ENCODE measurements at places on chromosomes 13 and 19.

GRCh38 chr13:26668357-26669146 lies 92.0 kb downstream of the GPR12 start:
- no peak for DNase-seq

- no peak for DNase-seq
Measured at GRCh38 chr19:53165691-53166091, 6.8 kb upstream of the ZNF347 start.

DNA sequence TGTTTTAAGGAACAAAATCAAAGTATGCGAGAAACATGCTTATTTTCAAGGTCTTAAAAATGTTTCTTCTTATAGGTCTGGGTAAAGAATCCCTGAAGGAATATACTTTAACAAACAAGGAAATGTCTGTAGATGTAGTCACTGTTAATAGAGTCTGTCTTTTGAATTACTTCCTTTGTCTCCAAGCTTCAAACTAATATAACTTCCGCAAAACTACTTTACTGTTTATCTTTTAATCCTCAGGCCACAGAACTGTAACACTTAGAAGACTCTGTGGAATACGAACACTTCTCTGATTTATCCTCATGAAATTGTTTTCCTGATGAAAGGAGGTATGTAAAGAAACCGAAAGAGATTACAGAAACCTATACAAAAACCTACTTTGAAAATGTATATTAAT lies 316.0 kb downstream of the PCDH9 start:
- DNase-seq: no peak

DNA sequence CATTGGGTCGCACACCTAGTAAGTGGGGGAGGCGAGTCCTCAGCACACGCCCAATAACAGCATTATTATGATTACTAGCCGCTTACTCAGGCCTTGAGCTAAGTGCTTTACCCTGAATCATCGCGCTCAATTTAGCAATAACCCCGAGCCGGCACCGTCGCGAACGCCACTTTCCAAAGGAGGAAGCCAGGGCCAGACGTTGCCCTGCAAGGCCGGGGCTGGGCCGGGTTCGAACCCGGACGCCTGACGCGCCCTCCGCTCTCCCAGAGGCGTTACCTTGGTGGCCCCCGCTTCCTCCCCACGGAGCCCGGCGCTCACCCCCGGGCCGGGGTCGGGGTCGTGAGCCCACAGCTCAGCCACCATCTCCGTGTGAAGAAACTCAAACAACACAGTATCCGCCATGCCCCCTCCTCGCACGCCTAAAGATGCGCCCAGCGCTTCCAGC lies at the start of gene TRAPPC6A:
Gene TRAPPC6A (minus strand): TSS at position 421 of the 445 bp plus-strand sequence. CDS start 19 bp downstream, at position 402.
- no peak for DNase-seq

- no peak for DNase-seq
Measured at GRCh38 chr13:90375851-90376250, 971.6 kb upstream of the MIR17HG start.

DNA sequence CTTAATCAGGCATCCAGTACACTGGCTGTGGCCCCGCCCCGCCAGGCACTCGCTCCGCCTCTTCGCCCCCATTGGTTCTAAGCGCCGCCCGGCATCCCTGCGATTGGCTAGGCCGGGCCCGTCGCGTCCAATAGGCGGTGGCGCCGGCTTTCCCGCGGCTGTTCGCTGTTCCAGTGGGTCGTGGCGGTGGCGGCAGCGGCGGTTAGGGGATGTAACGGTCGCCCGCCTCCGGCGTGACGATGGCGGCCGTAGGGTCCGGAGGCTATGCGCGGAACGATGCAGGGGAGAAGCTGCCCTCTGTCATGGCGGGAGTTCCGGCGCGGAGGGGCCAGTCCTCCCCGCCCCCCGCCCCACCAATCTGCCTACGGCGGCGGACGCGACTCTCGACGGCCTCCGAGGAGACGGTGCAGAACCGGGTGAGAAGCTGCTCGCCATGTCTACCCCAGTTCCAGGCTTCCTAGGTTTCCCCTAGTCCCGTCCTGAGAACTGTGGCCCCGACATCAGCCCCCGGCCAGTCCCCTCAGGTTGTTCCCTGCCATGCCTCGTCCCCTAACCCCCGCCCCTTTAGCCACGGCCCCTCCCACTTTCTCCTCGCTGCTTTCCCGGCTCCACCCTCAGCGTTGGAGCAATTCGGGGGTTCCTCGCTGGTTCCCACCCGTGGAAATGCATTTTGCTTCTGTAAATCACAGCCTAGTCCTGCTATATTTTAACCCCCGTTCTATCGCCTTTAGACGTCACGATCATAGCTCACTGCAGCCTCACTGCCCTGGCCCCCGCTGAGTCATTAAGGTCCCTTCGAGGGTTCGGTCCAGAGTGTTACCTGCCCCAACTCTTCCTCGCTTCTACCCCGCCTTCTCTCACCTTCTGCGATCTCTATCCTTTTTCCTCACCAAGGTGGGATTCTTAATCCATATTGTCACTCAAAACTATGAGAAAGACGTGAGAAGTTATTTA lies at the start of gene WDR62:
Gene WDR62 (plus strand): TSS at position 165 of the 954 bp plus-strand sequence. CDS start 75 bp downstream, at position 240.
- DNase-seq: peak; percentile 92

- DNase-seq: no peak
Measured at GRCh38 chr19:33343301-33343700, 30.2 kb upstream of the CEBPG start.

GRCh38 chr19:33245948-33246708 lies 20.5 kb upstream of the SLC7A10 start:
- no peak for DNase-seq

GRCh38 chr19:18735324-18735723 lies 51.8 kb downstream of the CRTC1 start:
- no peak for DNase-seq
